Bronchial smooth muscle cell (primary cell): ENCODE measurements at places on chromosomes 5 and 9. TPM values are rescaled to one million over a fixed set of nuclear protein-coding genes. Genes with fewer than 3 reads are reported as not detected.

The GOLM1 gene
- 31.5 and 50.9 TPM in 2 replicates for total RNA-seq

The SPIN1 gene
- 88.0 and 117 TPM in 2 replicates for total RNA-seq

The PLEKHG4B gene
- total RNA-seq: under 0.01 TPM in 2 replicates

The PAM gene
- 241 and 301 TPM in 2 replicates for total RNA-seq

The C5orf46 gene
- total RNA-seq: 0.95 TPM in 1 of 2 replicates, not detected in the other

The TMCO6 gene
- 6.2 and 6.8 TPM in 2 replicates for total RNA-seq

The NEUROG1 gene
- not detected in 2 replicates for total RNA-seq

The TRIM36 gene
- total RNA-seq: 0.09 and 0.32 TPM in 2 replicates

The MLANA gene
- not detected in 2 replicates for total RNA-seq

The PLPP7 gene
- 1.7 and 4.5 TPM in 2 replicates for total RNA-seq

The FBXL7 gene
- total RNA-seq: 3.3 and 3.4 TPM in 2 replicates

The PCAT7 gene
- not detected in 2 replicates for total RNA-seq

The SLC45A2 gene
- total RNA-seq: under 0.01 TPM in 1 of 2 replicates, not detected in the other

The XPA gene
- 10.3 and 10.9 TPM in 2 replicates for total RNA-seq

The SEMA4D gene
- under 0.01 and 0.09 TPM in 2 replicates for total RNA-seq

The PDE6A gene
- total RNA-seq: not detected in 2 replicates

The NIPAL4 gene
- total RNA-seq: not detected in 2 replicates

The SLIT3 gene
- 0.95 and 2.8 TPM in 2 replicates for total RNA-seq

The RFK gene
- total RNA-seq: 9.6 and 10.2 TPM in 2 replicates

The ECSCR gene
- total RNA-seq: not detected in 2 replicates

The AIF1L gene
- 0.16 and 6.8 TPM in 2 replicates for total RNA-seq

The FAT2 gene
- under 0.01 and 0.09 TPM in 2 replicates for total RNA-seq

The RARS1 gene
- 104 and 151 TPM in 2 replicates for total RNA-seq

The PIP5K1B gene
- total RNA-seq: not detected in 2 replicates

The FGD3 gene
- not detected in 2 replicates for total RNA-seq

The MSMP gene
- total RNA-seq: not detected in 2 replicates

The SPATA31A3 gene
- not detected in 2 replicates for total RNA-seq

The FAM151B gene
- total RNA-seq: 3.9 and 6.9 TPM in 2 replicates

The GMCL2 gene
- total RNA-seq: not detected in 2 replicates

The TUSC1 gene
- total RNA-seq: 3.5 and 3.8 TPM in 2 replicates

The SAPCD2 gene
- total RNA-seq: 0.26 and 0.47 TPM in 2 replicates

The EIF4EBP3 gene
- 1.3 and 1.7 TPM in 2 replicates for total RNA-seq

The CDC20B gene
- total RNA-seq: 0.09 TPM in 1 of 2 replicates, not detected in the other

The GPR150 gene
- total RNA-seq: under 0.01 and 0.32 TPM in 2 replicates

The HTR4 gene
- total RNA-seq: not detected in 2 replicates

The PCDHAC1 gene
- total RNA-seq: under 0.01 and 0.09 TPM in 2 replicates

The PDCD1LG2 gene
- total RNA-seq: 1.9 and 2.7 TPM in 2 replicates

The IFNK gene
- total RNA-seq: not detected in 2 replicates

The LCN9 gene
- total RNA-seq: not detected in 2 replicates

The BTNL8 gene
- total RNA-seq: not detected in 2 replicates

The ADRB2 gene
- total RNA-seq: under 0.01 and 0.32 TPM in 2 replicates

The TMC1 gene
- total RNA-seq: under 0.01 and 0.26 TPM in 2 replicates

The PTTG1 gene
- 31.8 and 54.9 TPM in 2 replicates for total RNA-seq

The SHOC1 gene
- total RNA-seq: under 0.01 TPM in 1 of 2 replicates, not detected in the other

The ZNF366 gene
- total RNA-seq: not detected in 2 replicates

The TNFSF8 gene
- total RNA-seq: not detected in 2 replicates

The C9orf40 gene
- total RNA-seq: 1.0 and 2.2 TPM in 2 replicates

The SOHLH1 gene
- total RNA-seq: not detected in 2 replicates

The SLCO4C1 gene
- total RNA-seq: under 0.01 TPM in 1 of 2 replicates, not detected in the other

The SLC34A3 gene
- not detected in 2 replicates for total RNA-seq

The TOR1B gene
- 16.2 and 19.1 TPM in 2 replicates for total RNA-seq

The FOXI1 gene
- total RNA-seq: not detected in 2 replicates

The ATP10B gene
- not detected in 2 replicates for total RNA-seq

The PCDHA1 gene
- total RNA-seq: under 0.01 TPM in 2 replicates

The SPAAR gene
- total RNA-seq: under 0.01 and 0.17 TPM in 2 replicates

The FBXO10 gene
- 9.3 and 11.5 TPM in 2 replicates for total RNA-seq
